ENCODE measurements at places on chromosomes 1 and 21. TPM values are rescaled to one million over a fixed set of nuclear protein-coding genes. Genes with fewer than 3 reads are reported as not detected.
A peak's percentile ranks its signal among the peaks of the same experiment; 100 is the strongest.

GRCh38 chr1:11539850-11540772 is 61.2 kb downstream of the DISP3 start:
- no peak for DNase-seq

GRCh38 chr1:225567789-225568188 is 85.1 kb downstream of the ENAH start:
- no peak for DNase-seq

- peak; percentile 45 for DNase-seq
These were observed 124.0 kb downstream of the SYT2 start for GRCh38 chr1:202586018-202586821.

DNA sequence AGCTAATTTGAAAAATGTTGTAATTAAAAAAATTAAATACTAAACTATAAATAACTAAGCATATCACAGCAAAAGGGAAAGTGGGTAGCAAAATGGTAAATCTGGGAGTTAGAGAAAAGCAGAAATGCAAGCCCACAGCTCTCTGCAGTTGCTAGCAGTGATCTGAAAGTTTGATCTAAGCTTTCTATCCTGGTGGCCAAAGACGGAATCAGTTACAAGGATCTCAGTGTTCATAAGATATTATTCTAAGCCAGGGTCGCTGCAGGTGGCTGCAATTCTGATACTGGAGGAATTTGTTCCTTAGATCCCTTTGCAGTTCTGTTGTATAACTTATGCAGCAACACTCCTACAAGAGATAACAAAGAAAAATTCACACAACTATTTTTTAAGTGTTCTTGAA is 363.7 kb downstream of the SETD4 start:
- DNase-seq: no peak

DNA sequence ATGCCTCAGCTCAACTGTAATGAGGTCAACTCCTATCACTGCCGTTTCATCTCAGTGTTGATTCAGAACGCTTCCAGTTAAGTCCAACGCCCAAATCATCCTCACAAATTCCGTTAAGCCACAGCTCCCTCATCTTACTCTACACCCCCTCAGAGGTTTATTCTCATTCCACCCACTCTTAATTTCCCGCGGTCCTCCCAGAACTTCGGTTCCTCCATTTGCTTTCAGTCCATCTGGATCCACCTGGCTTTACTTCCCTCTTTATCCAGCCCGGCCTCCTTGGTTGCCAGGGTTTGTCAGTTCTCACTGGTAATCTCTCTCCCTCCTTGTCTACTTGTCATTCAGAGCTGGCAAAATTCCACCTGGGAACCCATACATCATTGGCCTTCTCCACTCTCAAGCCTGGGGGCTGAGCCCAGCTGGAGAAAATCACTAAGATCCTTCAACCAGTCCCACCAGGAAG is 51.3 kb upstream of the RUNX1 start:
- no peak for DNase-seq

- no peak for DNase-seq
These were observed 25.5 kb upstream of the GRHL3 start for GRCh38 chr1:24293392-24294227.

DNA sequence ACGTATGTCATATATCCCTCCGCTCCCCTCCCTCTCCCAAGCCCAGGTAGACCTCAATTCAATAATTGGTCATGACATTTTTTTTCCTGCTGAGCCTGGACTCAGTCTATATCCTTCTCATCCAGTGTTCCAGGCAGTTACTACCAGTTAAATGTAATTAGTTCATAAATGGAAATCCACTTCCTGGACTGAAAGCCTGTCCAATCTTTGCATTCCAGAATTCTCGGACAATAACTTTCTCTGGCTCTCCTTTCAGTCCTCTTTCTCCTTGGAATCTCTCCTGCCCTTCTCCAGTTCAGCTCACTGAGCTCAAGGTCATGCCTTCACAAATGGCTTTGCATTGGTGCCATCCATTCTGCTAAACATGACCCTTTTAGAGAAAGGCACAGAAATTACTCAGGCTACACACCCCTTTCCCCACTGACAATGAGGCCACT is 34.8 kb downstream of the VWA5B1 start:
- DNase-seq: no peak

GRCh38 chr1:85327759-85328158 is 51.3 kb upstream of the BCL10 start:
- DNase-seq: no peak

- DNase-seq: no peak
These were observed 43.4 kb downstream of the RALGPS2 start for GRCh38 chr1:178768423-178768822.

DNA sequence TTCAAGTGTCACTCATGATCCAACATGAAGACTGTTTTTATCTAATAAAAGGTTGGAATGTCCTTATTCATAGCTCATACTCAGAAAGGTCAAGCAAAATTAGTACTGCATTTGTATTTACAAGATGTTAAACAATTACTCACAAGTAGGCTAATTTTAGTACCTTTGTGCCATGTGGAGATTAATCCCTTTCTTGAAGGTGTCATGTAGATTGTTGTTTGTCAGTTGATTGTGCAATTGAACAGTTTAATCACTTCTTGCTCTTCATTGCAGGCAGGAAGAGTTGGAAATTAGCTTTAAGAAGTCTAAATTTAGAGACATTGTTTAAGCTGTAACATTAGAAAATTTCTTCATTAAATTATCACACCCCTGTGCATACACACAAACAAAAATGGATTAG is 847.1 kb downstream of the KCNT2 start:
- DNase-seq: no peak

- DNase-seq: peak; percentile 19
These were observed at the start of gene SNX7 for GRCh38 chr1:98661544-98662355. SNX7 (plus strand) TSS chr1:98661721; CDS start chr1:98661732, 11 bp downstream.

DNA sequence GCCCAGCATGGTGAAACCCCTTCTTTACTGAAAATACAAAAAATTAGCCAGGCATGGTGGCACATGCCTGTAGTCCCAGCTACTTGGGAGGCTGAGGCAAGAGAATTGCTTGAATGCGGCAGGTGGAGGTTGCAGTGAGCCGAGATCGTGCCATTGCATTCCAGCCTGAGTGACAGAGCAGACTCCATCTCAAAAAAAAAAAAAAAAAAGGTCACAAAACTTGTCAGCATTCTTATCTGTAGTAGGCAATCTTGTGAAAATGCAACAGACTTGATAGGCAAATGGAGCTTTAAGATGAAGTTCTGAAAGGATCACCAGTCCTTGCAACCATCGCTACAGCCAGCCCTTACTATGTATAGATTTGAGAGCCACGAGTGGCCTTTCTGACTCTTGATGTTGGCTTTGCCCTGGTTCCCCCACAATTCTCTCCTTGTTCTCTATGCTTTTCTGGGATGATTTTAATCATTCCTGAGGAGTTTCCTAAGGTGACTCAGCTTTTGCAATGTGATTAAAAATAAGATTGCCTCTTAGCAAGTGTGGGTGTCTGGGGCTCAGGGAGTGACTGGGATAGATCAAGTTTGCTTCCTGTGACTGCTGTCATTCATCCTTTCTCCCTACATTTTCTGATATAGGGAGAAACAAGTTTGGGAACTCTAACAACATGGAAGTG is 7.1 kb upstream of the MAP1LC3C start:
- DNase-seq: no peak

DNA sequence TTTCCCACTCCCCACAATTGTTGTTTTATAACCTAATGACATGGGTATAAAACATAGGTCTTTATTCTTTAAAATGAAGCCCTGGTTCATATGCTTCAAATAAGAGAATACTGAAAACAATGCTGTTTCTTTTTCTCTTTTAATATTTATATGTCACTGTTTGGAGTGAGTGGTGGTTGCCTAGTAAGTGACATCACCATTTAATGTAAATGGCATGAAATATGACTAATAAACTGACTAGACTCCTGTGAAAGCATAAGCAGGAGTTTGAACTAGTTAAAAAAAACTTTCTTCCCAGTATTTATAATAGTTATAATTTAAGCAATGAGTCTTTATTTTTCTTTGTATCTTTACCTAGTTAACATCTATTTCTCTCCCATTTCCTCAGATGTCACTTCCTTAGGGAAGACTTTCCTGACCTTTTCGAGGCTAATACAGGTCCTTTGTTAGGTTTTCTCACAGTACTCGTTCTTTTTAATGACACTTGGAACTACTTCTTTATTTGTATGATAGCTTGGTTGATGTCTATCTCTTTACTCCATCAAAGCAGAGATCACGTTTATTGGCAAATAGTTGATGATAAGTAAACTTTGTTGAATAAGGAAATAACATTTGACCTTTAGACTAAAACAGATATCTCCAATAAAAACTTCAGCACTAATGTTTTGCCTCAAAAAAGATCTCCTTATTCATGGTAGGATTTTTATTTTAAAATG is 105.4 kb upstream of the PDC start:
- DNase-seq: no peak

DNA sequence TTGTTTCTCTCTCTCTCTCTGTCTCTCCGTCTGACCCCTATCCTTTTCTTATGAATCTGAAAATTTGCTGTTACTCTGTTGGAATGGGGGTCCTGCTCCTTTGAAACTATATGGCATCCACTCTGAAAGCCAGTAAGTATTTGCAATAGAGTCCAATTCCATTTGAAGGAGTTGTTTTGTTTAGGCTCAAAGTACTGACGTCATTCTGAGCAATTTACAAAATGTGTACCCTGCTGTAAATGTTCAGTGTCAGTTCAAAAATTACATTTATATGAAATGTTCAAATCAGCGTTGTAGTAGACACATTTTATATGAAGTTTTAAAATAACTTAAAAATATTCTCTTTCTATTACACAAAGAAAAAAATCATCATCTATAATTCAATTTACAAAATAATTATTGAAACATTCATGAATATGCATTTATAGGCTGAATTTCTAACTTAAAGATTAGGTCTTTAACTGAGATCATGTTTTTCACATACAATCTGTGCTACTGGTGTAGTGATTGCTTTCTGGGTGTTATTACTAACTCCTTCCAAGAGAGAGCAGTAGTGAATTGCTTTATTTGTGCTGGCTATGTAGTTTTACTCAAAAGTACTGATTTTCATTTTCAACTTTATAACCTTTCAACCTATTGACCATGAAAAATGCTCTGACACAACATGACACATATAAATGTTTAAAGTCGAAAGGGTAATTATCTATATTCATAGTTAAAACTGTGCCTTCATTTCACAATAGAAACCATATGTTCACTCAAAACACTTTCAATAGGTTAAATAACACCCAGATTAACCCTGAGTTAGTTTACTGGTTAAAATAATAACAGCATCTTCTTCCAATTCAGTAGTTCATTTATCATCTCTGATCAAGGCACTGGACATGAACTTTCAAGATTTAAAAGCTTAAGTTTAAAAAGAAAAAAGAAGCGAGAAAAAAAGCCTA is 253.1 kb upstream of the ADGRL4 start:
- DNase-seq: no peak

DNA sequence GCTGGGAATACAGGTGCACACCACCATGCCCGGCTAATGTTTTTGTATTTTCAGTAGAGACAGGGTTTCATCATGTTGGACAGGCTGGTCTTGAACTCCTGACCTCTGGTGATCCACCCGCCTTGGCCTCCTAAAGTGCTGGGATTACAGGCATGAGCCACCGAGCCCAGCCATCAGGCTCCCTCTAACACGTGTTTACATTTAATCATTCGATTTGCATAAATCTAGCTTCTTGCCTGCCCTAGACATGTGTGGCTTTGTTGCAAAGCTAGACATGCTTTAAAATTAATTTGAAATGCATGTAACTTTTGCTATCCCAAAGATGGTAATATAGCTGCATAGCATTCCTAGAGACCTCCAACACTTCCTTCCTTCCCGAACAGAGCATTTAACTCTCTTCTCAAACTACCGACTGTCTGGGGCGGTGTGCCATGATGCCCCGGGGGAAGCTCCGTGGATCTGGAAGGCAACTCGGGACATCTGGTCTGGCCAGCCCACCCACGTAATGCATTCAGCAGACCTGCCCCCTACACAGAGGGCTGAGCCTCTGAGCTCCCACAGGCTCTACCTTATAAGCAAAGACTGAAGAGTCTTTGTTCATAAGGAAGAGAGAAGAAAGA is 34.6 kb upstream of the NID1 start:
- DNase-seq: no peak

GRCh38 chr1:77415579-77415978 is 133.8 kb downstream of the AK5 start:
- DNase-seq: no peak

DNA sequence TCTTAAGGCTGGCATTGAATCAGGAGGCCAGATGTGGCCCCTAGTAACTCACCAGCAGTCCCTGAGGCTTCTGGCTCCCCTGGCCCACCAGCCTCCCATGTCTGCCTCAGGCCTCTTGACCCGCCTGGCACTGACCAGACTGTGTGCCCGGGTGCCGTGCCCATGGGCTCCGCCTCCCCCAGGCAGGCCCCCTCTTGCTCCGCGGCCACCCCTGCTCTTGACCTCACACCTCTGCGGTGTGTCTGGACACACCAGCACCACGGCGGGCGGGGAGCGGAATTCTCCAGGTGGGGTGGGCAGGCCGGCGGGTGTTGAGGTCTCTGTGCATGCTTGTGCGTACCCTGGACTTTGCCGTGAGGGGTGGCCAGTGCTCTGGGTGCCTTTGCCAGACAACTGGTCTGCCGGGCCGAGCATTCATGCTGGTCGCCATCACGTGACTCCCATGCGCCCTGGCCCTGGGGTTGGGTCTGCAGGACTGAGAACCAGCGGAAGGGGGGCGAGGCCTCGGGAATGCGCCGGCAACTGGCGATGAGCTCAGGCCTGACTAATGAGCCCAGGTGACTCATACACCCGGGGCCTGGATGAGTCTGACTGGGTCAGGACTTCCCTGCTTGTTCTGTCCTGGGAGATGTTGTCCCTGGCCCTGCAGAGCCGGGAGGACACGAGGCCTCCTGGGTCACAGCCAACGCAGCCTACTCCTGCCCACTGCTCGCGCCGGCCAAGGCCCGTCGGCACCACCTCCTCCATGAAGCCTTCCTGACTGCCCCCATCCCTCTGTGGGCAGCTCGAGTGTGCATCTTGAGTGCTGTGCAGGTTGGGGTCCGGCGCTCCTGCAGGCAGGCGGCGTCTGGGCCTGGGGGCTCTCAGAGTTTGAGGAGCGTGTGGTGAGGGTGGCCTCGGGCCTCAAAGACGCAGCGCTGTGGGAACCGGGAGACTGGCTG is 22.6 kb downstream of the COL18A1 start:
- no peak for DNase-seq

GRCh38 chr1:34825455-34826091 is 32.8 kb downstream of the GJA4 start:
- peak; percentile 13 for DNase-seq

Gene OR2T33
- 0.64 TPM for total RNA-seq

Gene FAM3B
- not detected for total RNA-seq

Gene KLHDC9
- total RNA-seq: 6.5 TPM

Gene GNPAT
- 43.5 TPM for total RNA-seq

Gene SELP
- 0.27 TPM for total RNA-seq

Gene TRIM67
- total RNA-seq: 29.4 TPM

Gene CRABP2
- total RNA-seq: 9.6 TPM

Gene FCAMR
- total RNA-seq: not detected

Data from cerebellum (tissue), 4 donors.